ENCODE measurements at places on chromosomes 4 and X. TPM values are rescaled to one million over a fixed set of nuclear protein-coding genes. Genes with fewer than 3 reads are reported as not detected.

DNA sequence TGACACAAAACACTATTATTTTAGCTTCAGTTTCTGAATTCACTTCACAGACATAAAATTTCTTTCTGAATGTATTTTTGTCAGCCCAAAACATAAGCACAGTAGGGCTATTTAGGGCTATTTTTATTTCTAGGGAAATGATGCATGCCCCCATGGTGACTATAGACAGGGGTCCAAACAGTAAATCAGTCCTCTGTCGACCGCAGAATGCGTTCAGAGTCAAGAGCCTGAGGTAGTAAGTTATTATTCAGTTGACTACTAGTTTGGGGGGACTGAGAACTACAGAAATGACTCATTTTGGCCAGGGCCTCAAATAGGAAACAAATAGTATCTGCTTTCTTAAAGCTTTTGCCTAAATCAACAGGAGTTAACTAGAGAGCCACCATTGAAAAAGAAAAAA is 414.4 kb downstream of the AFF2 start:
- no peak for DNase-seq

DNA sequence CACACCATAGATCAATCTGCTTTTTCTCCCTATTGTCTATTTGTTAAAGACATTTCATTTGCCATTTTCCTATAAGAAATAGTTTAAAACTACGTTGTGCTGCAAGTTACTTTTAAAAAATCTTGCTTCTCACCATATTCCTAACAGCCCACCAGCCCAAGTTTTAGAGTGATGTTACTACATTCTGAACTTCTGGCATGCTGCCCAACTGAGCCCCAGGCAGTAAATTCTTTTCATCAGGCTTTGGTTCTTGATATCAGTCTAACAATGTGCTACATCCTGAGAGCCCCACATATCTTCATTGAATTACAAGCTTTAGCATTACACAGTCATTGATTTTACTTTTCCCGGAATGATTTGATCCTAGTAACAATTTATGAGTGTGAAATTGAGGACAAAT is 283.8 kb upstream of the IL1RAPL1 start:
- DNase-seq: no peak

GRCh38 chr4:10623241-10623640 is 61.3 kb downstream of the CLNK start:
- no peak for DNase-seq

GRCh38 chr4:111813555-111814140 is 331.6 kb upstream of the FAM241A start:
- DNase-seq: no peak

DNA sequence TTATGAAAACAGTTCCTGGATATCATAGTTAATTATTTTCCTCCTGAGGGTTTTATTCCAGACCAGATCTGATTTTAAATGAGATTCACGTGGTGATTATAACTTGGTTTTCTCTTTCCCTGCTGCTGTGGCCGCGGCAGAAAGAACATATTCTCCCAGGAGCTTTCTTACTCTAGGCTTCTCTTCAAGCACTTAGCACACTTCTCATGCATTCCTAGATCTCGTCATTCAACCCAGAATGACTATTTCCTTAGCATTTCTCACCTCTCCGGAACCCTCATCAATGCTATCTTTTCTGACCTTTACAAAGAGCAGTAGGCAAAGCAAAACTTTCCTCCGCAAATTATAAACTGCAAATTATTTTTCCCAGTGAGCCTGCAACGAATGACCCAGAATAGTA is 122.9 kb downstream of the GPAT3 start:
- DNase-seq: no peak

DNA sequence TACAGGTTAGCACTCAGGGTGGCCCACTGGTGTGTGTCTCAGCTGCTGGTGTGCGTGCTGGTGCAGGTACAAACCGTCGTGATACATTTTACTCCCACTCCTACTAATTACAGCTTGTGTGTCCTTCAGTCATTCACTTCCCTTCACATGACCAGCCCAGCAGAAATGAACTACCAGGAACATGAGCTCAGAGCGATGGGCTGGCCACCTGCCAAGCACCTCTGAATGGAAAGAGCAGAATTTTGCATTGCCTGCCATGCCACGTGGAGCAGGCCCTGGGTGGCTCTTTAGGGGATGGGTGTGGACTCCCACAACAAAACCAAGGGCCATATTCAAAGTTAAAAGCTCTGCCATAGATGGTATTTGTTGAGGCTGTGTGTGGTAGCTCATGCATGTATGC is 58.9 kb upstream of the PGM2 start:
- DNase-seq: peak; percentile 77

DNA sequence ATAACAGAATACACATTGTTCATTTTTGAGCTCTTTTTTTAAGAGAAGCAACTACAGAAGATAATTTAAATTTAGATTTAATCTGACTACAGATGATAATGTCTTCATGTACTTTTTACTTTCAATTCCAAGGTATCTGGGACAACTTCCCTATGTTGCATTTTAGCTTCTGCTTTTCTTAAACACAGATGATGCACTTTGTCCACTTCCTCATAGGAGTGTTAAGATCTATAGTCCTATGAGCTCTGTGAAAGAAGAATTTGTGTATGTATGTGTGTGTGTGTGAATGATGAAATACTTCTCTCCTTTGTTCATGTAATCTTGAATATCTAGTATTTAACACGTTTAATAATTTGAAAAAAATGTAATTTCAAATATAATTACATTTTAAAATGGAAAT is 5.3 kb upstream of the FHIP1A start:
- no peak for DNase-seq

The ODAPH gene
- total RNA-seq: not detected
